ENCODE measurements at places on chromosomes 12 and 14.

DNA sequence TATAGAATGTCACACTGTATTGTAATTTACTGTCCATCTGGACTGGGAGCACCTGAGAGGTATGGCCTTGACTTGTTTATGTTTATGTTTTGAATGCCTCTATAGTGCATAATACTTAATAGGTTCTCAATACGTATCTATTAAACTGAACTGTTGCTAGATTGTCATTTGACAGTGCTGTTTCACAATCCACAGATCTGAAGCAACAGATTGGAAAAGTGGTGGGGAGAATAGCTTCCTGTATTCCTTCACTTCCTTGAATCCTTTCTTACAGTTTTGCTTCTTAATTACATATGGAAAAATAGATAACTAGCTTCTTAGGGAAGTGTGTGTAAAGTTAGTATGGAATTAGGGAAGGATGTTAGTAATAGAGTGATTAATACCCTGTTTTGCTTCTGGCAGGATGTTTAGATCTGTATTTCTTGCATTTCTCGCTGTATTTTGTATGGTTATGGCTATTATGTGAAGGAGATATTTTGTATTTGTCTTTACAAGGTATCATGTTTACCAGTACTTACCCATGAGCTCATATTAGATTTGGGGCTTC lies 4.5 kb downstream of the CNOT2 start:
- no peak for DNase-seq

- DNase-seq = no peak
Measured at GRCh38 chr12:49838973-49839633, 3.8 kb downstream of the BCDIN3D start.

GRCh38 chr14:28870033-28870564 lies 103.5 kb downstream of the FOXG1 start:
- DNase-seq = no peak

DNA sequence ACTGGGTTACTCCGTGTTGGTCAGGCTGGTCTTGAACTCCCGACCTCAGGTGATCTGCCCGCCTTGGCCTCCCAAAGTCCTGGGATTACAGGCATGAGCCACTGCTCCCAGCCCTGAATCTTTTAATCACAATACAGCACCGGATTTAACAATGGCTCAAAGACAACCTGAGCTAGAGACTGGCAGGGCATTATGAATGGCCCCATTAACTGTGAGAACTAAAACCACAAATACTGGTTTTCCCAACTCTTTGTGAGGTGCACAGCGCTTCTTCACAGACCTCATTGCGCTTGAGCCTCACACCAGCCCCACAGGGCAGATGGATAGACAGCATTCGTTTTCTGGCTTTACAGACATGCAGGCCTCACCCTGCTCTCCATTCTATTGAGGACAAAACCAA lies 107.0 kb upstream of the FKBP4 start:
- no peak for DNase-seq

DNA sequence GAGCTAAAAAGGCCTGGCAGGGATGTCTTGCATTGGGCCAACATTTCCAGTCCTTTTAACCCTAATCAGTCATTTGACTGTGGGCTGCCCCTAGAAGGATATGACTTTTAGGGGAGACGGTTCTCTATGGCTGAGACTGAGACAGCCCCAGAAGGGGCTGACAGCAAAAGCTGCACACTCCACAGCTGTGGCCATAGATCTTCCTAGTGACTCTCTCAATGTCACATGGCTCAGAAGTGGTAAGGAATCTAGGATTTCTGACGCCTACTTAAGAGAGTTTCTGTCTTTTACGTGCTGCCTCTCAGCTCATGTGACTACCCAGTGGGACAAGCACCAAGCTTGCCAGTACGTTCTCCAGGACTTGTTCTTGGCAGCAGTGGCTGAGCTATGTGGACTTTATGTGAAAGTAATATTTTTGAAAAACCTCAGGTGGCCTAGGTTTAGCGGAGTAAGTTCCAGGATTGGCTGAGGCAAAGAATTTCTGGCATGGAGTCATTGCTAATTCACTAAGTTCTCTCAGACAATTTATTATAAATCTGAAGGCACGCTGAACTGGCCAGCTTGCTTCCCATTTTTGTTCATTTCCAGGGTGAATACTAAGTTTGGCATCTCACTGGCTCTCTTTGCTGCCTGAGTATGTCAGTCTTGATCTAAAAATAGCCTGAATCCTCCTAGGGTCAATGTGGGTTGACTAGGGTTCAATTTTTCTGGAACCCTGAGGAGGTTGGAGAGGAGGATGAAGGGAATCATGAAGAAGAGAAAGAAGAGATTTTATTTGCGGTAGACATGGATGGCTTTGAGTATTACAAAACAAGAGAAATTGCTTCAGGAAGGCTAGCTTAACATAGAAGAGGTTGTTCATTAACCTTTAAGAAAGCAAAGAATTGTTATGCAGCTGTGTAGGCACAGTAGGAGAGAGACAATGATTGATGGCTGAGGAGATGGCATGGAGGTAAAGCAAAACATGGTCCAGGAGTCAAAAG lies 271.8 kb downstream of the AEBP2 start:
- DNase-seq = no peak

DNA sequence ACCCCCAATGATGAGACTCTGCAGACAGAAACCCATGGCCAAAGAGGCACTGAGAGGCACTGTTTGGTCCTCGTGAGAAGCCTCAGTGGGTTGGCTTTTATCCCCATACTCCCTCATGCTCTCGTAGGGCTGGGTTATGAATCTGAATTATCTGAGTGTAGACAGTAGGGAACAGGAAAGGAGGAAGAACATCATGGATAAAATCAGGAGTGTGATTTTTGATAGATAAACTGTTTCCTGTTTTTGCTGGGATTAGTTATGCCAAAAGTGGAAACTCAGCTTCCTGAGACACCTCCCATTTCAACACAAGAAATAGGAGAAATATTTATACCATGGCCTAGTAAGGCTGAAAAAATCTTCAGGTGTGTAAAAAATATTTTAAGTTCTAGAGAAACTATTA lies 177.9 kb downstream of the PPM1H start:
- DNase-seq = no peak

DNA sequence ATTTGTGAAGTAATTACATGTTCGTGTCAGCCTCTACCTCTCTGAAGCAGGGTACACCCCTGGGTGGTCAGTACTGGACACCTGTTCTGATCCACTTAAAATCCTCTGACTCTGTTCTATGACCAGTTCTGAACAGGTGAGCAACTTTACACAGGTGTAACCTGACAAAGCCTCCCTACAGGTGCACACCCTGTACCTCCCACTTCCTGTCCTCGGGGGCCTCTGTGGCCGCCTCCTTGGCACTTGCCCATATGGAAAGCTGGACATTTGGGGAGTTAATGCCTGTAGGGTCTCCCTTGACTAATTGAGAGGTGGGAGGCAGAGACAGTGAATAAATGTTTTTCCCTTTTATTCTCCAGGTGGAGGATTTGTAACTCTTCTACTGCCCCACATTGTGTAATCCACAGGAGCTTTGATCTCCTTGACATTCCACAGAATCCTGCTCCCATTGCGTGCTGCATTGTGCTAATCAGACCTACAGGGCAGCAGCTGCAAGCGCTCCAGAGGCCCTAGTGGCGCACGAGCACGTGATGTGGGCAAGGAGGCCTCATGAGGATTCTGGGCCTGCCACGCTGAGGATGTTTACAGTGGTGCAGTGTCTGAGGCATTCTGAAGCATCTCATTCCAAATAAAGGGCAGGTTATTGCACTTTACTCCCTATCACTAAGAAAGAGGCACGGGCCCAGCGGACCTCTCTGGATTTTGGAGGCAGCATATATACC lies 45.8 kb upstream of the BATF start:
- DNase-seq = no peak

DNA sequence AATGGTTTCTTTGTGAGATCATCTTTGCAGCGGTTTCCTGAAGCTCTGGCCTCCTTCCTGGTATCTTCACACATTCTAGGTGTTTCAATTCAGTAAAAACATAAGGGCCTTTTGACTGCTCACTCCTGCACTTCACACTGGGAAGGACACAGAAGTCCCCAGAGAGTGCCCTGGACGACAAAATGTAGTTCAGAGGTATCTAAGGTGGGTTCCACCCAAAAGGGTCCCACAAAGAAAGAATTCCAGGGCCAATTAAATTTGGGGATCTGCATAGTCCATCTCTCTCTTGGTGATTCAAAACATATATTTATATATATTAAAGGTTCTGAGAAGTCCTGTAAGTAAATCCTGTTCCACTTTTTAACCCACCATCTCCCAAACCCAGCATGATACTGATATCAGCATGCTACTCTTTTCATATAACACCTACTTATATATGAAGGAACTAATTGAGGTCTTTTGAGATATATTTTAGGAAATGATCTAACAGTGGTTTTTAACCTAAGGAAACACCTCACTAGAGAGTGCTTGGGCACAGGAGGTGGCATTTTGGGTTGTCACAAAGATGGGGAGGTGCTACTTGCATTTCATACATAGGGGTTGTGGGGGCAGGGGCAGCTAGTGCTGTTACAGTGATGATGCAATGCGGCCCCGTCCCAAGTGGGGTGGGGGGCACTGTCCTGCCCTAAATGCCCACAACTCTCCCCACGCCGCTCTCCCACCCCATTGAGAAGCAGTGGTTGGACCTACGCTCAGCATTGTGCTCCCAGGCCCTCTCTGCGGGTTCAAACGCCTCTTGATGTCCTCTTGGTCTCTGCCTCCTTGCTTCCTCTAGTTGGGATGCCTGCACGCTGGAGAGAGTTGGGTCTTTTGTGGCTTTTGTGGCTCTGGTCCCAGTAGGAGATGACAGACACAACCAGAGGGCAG lies 109.4 kb downstream of the ARF6 start:
- no peak for DNase-seq

GRCh38 chr14:82385048-82385447 lies 851.4 kb upstream of the SEL1L start:
- no peak for DNase-seq

DNA sequence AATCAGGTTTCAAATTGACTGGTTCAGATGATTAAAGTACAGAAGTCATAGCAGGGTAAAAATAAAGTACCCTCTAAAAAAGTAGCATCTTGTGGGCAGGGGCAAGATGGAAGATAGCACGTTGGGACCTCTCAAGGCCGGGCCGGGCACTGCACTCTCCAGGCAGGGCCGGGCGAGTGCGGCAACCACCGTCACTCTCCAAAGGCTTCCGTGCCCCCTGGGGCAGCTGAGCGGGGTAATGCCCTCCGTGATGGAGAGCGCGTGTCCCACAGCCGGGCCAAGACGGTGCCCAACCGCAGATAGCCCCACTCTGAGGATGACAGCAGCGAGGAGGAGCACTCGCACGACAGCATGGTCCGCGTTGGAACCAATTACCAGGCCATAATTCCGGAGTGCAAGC lies 8.6 kb upstream of the PLXNC1 start:
- DNase-seq = no peak

GRCh38 chr12:13022851-13023271 lies 21.3 kb upstream of the FAM234B start:
- DNase-seq = no peak

DNA sequence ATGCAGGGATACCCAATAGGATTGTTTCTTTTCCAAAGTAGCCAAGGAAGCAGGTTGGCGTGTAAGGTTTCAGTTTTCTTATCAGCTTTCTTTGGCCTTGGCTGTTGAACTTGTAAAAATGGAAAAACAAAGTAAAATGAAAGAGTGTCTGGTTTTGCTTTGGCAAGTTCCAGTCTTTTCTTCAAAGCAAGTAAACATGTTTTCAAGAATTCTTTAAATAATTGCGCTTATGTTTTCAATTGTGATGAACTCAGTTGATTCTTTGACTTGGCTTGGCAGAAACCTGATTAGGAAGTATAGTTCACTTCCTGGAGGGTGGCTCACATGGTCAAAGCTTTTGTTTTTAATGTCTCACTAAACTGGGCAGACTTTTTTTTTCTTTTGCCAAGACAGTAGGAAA lies 112.2 kb upstream of the USP44 start:
- DNase-seq = no peak

DNA sequence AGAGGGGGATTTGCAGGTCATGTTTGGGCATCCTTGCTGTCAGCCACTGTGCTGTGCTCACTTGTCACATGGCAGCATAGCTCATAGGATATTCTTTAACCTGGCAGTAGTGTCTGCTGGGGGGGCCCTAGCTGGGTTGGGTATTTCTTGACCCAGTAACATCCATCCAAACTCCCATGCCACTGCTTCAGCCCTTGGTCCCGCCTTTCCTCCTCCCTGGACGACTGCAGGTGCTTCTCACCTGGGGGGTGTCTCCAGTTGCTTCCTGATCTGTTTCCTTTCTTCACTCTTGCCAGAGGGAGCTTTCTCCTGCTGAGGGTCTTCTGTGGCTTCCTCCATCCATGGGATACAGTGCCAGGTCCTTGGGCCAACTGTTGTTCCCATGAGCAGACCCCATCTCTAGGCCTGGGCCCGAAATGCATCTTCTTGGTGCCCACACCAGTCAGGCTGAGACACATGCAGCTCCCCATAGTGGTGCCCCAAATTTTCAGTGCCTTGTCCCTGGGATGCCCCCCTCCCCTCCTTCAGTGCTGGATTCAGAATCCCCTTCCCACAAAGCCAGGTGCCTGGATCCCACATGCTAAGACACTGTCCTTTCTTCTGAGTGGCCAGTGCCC lies 20.5 kb downstream of the C14orf132 start:
- no peak for DNase-seq

DNA sequence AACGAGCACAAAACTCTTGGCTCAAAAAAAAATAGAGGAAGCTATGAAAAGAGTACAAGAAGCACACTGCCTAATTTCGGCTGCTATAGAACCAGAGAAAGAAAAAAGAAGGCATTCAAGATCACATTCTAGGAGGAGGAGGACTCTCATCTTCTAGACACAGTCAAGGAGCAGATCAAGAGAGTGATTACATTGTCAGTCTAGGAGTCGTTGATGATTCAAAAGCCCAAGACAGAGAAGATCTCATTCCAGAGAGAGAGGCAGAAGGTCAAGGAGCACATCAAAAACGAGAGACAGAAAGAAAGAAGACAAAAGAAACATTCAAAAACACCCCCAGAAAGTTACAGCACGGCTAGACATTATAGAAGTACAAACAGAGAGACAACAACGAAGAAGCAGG lies 131.8 kb upstream of the AEBP2 start:
- DNase-seq = no peak

GRCh38 chr12:116354950-116355783 lies 77.7 kb upstream of the MED13L start:
- no peak for DNase-seq

DNA sequence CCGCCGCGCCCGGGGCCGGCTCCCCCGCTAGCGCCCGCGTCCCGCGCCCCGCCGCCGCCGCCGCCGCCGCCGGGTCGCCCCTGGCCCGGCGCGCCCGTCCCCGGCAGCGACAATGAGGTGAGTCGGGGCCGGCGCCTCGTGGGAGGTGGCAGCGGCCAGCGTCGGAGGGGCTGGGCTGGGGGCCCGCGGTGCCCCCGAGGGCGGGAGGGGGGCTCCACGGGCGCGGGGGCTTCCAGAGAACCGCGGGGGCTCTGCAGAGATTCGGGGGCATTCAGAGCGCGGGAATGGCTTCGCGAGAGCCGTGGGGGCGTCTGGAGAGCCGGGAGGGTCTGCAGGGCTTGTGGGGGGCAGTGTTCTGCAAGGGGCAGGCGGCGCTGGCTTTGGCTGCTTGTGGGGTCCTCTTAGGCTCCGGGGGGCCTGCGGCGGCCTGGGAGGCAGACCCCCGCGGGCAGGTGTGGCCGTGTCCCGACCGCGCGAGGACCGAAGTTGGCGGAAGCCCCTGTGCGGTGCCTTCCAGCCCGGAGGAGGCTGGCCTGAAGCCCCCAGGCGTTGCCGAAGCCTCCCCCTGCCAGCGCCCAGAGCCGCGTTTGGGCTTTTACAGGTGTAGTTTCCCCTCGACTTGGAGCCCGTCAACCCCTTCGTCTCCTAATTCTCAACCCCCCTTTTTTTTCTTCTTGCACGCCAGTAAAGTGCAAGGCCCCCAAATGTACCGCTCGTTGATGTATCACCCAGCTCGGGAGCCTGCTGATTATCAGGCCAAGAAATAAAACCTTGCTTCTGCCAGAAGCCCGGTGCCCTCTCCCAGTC lies 93.1 kb upstream of the EVL start:
- DNase-seq = no peak

Measured in activated B cell treated with CpG ODN at 0.5 μM for 24 hours (primary cell).